ENCODE measurements at places on chromosomes 2 and 18.

GRCh38 chr2:175205523-175205922 is 24.0 kb upstream of the ATP5MC3 start:
- no peak for DNase-seq

- DNase-seq: no peak
Observed at GRCh38 chr2:221533299-221533698, 38.8 kb downstream of the EPHA4 start.

DNA sequence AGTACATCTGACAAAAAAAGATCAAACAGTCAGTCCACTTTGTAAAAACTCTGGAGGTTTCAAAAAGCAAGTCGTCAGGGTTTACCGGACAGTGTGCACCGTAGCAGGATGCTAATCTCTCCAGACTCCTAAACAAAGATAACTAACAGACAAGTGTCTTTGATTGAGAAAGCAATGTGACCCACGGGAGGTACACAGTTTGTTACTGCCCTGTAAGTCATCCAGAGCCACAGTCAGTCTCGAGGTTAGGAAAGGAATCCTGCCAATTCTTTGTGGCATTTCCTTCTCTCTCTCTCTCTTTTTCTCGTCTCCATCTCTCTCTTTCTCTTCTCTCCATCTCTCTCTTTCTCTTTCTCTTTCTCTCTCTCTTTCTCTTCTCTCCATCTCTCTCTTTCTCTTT is 42.8 kb downstream of the LRRTM4 start:
- DNase-seq: no peak

DNA sequence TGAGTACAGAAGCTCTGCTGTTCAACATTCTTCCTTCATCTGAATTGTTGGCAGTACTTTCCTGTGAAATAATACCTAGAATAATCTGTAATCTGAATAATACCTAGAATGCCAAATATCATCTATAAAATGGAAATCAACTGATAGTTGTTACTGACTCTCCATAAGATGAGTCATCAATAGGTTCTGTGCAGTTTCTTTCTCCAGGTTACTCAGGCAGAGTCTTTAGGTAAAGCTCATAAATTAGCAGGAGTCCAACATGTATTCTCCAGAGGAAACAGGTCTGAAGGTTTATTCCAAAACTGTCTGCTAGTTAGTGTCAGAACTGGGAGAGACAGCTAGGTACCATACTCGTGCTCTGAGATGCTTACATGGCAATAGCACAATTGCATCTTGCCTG is 282.0 kb upstream of the MAP2 start:
- no peak for DNase-seq

DNA sequence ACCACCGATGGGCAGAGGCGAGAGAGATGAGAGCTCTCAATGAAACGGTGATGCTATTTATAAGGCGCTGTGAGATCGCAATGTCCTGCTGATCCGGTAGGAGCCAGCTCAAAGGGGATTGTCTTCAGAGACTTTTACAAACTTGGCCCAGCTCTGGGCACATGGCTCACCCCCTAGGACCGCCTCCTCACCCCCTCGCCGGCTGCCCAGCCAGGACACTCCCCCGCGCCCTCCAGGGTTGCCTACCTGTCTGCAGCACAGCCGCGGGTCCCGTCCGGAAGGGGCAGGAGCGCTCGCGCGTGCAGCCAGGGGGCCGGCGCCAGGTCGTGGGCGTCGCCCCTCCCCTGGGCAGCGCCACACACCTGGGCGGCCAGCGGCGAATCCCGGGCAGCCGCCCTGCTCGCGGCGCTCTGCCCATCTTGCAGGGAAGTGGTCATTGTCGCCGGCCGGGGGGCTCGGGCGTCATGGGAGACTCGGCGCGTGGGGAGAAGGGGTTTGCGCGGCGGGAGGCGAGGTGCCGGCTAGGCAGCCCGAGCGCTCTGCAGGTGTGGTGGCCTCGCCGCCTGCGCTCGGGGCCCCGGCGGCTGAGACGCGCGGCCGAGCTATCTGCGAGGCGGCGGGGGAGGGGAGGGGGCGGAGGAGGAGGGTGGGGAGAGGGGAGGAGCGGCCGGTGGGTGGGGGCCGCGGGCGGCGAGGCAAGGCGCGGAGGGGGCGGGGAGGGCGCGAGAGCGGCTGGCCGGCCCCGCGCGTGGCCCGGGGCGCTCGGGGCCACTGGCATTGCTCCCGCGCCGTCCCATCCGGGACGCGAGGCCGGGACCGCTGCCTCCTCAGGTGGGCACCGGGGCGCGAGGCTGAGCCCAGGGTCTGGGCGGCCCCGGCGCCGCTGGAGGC is at the start of gene GRB14:
GRB14 (minus strand) TSS at position 610 of the 891 bp plus-strand sequence; CDS start at position 437, 173 bp downstream.
- no peak for DNase-seq

DNA sequence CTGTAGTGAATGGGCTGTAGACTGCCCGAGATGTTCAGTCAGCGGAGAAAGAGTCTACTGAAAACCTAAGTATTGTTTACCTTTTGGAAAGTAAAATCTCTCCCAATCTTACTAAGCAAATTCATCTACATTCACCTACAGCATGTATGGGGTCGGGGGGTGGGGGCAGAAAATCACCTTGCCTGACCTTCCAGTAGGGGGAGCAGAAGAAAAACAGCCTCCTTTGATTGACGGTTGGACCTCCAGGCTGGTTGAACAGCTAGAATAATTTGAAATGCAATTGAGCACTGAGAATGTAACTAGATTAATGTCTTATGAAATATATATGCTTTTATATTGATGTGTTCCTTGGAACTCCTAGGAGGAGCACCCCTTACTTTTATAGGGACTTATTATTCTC is 10.0 kb downstream of the LRATD1 start:
- DNase-seq: no peak

DNA sequence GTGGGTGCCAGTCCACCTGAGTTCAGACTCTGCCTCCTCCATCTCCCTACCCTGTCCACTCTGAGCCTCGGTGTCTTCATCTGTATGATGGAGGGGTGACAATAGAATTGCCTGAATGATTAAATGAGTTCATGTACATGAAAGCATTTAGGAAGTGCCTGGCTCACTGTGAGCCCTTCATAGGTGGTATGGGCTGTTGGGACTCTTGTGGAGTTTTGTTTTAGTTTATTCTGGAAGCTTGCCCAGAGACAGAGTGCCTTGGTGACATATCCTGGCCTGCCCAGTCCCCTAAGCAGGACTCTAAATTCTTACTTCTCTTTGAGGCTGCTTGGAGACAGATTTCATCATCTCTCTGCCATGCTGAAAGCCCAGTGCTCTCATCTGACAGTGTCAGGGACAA is 24.5 kb upstream of the GIGYF2 start:
- DNase-seq: no peak

- DNase-seq: no peak
Observed at GRCh38 chr18:44096016-44096415, 584.7 kb upstream of the SETBP1 start.

GRCh38 chr2:164203131-164203530 is 418.2 kb downstream of the GRB14 start:
- DNase-seq: no peak

DNA sequence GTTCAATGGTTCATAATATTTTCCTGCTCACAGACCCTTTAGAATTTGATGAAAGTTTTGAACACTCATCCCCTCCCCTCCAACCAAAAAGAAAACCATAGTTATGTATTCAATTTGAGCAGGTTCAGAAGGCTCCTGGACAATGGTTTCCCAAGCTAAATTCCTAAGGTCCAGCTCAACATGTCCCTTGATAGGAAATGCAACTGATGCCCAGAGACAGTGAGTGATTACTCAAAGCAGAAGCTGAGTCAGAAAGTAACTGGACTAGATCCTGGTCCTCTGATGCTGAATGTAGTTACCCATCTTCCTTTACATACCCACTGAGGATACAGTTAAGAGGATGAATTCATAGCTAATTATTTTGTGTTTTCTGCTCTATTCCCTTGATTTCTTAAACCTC is 218.9 kb upstream of the NCKAP5 start:
- no peak for DNase-seq

DNA sequence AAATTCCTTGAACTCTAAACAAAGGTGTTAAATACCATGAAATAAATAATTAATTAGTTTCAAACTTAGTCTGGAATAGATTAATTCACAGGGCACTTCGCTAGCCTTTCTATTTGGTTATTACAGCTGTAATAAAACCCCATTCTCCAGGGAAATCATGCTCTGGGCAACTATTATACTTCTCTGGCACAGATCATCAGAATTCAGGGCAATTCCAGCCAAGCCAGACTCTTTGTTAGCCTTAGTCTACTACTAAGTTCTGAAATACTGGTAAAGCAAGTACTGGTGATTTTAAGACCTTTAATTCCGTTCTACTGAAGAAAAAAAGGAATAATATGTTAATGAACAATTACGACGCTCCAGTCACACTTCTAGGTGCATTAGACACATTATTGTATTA is 123.4 kb upstream of the PDE1A start:
- no peak for DNase-seq

GRCh38 chr2:98560256-98560771 is 48.0 kb downstream of the COA5 start:
- DNase-seq: no peak

DNA sequence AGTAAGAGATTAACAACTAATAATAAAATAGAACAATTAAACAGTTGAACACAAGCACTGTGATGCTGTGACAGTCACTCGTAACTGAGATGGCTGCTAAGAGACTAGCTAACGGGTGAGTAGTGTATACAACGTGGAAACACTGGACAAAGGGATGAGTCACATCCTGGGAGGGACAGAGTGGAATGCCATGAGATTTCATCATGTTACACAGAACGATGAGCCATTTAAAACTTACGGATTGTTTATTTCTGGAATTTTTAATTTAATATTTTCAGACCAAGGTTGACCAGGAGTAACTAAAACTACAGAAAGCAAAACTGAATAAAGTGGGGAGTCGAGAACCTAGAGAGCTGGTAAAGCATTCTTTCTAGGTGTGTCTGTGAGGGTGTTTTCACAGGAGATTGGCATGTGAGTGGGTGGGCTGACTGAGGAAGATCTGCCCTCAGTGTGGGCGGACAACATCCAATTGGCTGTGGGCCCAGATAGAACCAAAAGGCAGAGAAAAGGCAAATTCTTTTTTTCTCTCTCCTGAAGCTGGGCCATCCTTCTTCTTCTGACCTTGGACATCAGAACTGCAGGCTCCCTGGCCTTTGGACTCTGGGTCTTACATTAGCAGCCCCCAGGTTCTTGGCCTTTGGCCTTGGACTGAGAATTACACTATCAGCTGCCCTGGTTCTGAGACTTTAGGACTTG is 14.6 kb downstream of the TMSB10 start:
- peak; percentile 60 for DNase-seq

DNA sequence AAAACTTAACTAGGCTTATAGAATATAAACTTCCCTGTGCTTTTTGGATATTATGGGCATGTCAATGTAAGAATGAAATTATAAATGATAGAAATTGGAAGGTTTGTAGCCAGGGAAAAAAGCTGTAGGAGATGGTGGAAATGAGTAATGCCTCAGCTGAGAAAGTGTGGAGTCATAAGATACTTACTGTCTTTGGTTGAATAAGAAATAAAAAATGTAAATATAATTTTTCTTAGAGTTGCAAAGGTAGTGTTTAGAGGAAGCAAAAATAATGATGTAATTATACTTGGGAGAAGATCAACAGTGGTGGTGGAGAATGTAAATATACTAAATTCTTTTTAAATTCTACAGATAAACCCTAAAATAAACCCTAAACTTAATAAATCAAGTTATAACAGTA is 26.2 kb upstream of the RND3 start:
- DNase-seq: no peak

DNA sequence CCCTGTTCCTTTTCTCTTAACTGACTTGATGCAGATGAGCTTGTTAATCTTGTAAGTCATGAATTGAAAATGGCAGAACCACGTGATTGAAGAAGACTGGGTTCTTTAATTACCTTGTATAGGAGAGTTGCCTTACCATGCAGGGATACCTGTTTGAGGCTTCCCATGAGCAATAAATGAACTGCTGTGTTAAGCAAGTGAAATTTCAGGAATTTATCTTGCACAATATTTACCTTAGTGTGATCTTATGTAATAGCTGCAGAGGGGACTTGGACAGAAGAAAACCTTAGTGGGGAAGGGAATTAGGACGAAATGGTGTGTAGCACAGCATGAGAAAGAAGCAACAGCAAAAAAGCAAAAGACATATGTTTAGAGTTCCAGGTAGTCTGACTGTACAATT is 384.0 kb upstream of the TMEFF2 start:
- DNase-seq: no peak

DNA sequence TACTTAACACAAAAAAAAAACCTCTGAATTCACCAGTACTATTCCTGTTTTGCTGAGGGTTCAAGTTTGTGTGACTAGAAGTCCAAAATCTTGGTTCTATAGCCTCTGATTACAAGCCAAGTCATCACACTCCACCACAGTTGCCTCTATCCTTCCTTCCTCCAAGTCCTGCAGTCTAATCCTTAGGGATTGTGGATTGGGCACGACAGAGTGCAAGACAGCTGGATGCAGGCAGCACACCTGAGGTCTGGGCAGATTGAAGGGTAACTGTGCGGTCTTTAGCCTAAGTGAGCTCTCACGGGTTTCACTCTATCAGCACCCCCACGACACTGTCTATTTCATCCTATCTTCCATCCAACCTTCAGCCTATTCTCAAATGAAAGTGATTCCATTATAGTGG is 299.4 kb upstream of the ID2 start:
- no peak for DNase-seq

DNA sequence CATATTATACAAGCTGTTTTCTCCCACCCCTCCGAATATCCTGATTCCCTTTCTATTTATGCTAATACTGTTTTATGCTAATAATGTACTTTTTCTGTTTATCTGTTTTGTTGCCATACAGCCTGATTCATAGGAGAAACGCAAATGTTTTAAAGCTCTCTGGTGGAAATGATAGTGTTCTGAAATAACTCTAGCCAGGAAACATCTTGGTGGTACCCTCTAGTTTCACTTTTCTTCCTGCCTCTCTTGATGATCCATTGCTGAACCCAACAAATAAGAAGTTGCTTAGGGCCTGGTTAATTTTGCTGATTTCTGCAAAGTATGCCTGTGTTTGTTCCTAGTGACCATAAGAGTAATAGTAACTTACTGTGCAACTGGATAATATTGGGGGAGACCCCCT is 148.4 kb upstream of the KCTD1 start:
- no peak for DNase-seq

DNA sequence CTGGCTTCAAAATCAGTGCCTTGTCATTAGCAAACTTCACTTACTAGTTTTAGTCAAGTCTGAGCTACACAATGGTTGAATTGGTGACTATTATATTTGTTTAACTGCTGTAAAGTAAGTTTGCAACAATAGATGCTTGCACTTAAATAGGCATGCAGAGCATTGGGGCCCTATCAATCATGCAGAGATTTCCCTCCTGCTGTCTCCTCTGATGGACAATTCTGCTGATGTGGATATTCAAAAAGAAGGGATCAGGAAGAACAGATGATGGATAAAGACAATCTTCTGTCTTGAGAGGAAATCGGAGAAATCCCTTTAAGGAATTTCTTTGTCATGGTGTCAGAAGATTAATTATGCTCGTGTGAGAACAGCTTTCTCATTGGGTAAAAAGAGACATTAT is 89.0 kb downstream of the GREB1L start:
- no peak for DNase-seq

Measured in activated CD8-positive, alpha-beta memory T cell treated with anti-CD3 and anti-CD28 coated beads, Interleukin-2, amount 50 U/mL, for 48 hours (primary cell).